ENCODE measurements at places on chromosomes 6 and 20. TPM values are rescaled to one million over a fixed set of nuclear protein-coding genes. Genes with fewer than 3 reads are reported as not detected.

Gene ZC2HC1B
- total RNA-seq: not detected

Gene LRRN4
- not detected for total RNA-seq

Gene LY6G5C
- 2.4 TPM for total RNA-seq

Gene IMPG1
- 0.29 TPM for total RNA-seq

Gene SLC9A8
- 8.2 TPM for total RNA-seq

Gene LY6G6D
- total RNA-seq: not detected

Gene TMC2
- not detected for total RNA-seq

Gene GPR63
- not detected for total RNA-seq

Gene DACT2
- total RNA-seq: not detected

Gene PGC
- not detected for total RNA-seq

Gene OPN5
- total RNA-seq: not detected

Gene HLA-DQA2
- not detected for total RNA-seq

Gene DYNLT2
- 0.98 TPM for total RNA-seq

Gene RSPH9
- total RNA-seq: 0.19 TPM

Gene C20orf202
- 0.33 TPM for total RNA-seq

Gene AK9
- total RNA-seq: 4.4 TPM

Gene BTBD9
- 17.7 TPM for total RNA-seq

Gene DST
- total RNA-seq: 334 TPM

Gene CENPQ
- total RNA-seq: 7.8 TPM

Gene MAP1LC3A
- 15.5 TPM for total RNA-seq

Gene PPIL6
- 0.57 TPM for total RNA-seq

Gene HLA-DRB1
- 0.10 TPM for total RNA-seq

Gene CST1
- total RNA-seq: not detected

Gene KHDC1L
- not detected for total RNA-seq

Gene DCDC2
- not detected for total RNA-seq

Gene BCAS4
- total RNA-seq: 1.1 TPM

Gene GINS1
- total RNA-seq: 6.2 TPM

Gene LY6G6F
- not detected for total RNA-seq

Gene C20orf96
- total RNA-seq: 4.8 TPM

Gene SMPDL3A
- total RNA-seq: 6.4 TPM

Gene SLC17A3
- total RNA-seq: not detected

All from vein endothelial cell (primary cell).